ENCODE measurements at places on chromosomes 5 and 9.

DNA sequence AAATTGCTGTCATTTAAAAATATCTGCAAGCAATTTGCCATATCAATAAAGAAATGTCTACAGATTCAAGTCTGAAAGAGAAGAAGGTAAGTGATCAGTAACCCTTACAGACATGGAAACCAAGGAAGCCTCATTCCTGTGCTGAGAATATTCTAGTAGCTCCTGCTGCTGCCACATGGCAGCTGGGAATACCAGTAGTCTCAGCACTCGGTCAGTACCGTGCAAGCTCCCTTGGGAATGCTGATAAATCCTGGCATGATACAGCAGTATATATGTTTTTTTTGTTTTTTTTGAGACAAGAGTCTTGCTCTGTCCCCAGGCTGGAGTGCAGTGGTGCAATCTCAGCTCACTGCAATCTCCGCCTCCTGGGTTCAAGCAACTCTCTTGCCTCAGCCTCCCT is 27.9 kb downstream of the NANS start:
- no peak for DNase-seq

GRCh38 chr5:44619875-44620610 is 188.7 kb upstream of the MRPS30 start:
- no peak for DNase-seq

GRCh38 chr5:10229306-10230048 is 20.2 kb downstream of the ATPSCKMT start:
- DNase-seq, result no peak

DNA sequence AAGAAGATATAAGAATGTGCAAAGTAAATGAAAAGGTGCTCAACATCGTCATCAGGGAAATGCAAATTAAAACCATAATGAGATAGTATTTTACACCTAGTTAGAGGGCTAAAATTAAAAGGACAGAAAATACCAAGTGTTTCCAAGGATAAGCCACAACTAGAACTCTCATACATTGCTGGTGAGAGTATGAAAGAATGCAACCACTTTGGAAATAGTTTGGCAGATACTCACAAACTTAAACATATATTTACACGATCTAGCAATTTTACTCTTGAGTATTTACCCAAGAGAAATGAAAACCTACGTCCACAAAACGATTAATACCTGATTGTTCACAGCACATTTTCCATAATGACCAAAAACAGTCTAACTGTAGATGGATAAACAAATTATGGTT is 51.5 kb downstream of the AOPEP start:
- DNase-seq, result no peak

- no peak for DNase-seq
Measured at GRCh38 chr9:107833295-107833694, 343.7 kb upstream of the KLF4 start.

GRCh38 chr5:127705120-127705892 is 2.1 kb downstream of the CCDC192 start:
- DNase-seq, result peak; percentile 12

GRCh38 chr9:68702493-68702892 is 2.5 kb upstream of the PIP5K1B start:
- no peak for DNase-seq

GRCh38 chr5:138824924-138825863 is 49.9 kb downstream of the LRRTM2 start:
- DNase-seq, result peak; percentile 8

GRCh38 chr9:97695995-97696802 is 941 bp downstream of the XPA start:
- DNase-seq, result no peak

DNA sequence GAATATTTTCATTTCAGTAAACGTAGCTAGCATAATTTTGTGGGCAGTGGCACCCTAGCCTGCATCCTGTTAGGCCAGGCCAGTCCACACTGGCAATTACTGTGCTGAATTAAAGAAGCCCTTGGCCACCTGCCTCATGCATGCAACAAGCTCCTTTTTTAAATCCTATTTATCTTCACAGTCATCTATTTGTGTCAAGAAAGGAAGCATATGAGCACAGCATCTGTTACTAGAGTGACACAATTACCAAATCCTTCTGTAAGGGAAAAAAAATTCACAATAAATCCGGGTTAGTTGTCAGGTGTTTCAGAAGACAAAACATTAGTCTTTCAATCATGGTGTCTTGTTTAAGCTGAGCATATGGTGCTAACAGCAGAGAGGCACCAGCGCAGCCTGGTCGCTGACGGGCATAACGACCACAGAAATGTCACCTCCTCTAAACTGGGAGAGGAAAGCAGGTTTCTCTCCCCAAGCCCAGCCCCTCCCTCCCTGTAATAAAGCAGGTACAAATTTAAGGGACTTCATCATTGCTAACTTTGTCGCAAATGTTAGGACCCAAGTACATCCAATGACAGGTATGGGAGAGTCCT is 520.6 kb downstream of the CTNND2 start:
- DNase-seq, result no peak

DNA sequence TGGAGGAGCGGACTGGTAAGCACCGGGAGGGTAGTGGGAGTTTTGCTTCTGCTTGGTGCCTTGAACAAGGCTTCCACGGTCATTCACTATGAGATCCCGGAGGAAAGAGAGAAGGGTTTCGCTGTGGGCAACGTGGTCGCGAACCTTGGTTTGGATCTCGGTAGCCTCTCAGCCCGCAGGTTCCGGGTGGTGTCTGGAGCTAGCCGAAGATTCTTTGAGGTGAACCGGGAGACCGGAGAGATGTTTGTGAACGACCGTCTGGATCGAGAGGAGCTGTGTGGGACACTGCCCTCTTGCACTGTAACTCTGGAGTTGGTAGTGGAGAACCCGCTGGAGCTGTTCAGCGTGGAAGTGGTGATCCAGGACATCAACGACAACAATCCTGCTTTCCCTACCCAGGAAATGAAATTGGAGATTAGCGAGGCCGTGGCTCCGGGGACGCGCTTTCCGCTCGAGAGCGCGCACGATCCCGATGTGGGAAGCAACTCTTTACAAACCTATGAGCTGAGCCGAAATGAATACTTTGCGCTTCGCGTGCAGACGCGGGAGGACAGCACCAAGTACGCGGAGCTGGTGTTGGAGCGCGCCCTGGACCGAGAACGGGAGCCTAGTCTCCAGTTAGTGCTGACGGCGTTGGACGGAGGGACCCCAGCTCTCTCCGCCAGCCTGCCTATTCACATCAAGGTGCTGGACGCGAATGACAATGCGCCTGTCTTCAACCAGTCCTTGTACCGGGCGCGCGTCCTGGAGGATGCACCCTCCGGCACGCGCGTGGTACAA is 556 bp downstream of the PCDHGC3 start:
- DNase-seq, result peak; percentile 40

DNA sequence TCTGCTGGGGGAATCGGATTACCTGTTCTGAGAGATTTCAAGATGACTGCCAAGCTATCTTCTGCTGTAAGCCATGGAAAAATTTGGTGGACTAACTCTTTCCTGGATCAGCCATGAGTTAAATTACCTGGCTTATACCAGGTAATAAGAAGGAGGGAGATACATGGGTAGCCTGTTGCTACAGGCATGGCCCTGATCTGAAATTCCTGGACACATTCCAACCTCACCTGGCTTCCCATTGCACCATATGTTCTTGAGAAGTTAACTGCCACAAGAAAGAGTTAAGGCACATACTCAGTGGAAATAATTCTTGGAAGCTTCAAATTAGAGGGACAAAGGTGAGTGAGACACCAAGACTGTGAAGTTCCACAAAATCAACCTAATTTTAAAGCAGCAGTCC is 371.3 kb downstream of the ACTL7B start:
- no peak for DNase-seq

All from activated CD4-positive, alpha-beta T cell treated with anti-CD3 and anti-CD28 coated beads for 36 hours (primary cell).